ENCODE measurements at places on chromosomes 13 and 19. TPM values are rescaled to one million over a fixed set of nuclear protein-coding genes. Genes with fewer than 3 reads are reported as not detected.

SCAF1 gene
- polyA plus RNA-seq, result 2.8 TPM

ZNF865 gene
- 1.4 TPM for polyA plus RNA-seq

CYP2F1 gene
- polyA plus RNA-seq, result not detected

- no peak for DNase-seq
Measured at GRCh38 chr13:25881971-25882451, 169.8 kb downstream of the SHISA2 start.

DNA sequence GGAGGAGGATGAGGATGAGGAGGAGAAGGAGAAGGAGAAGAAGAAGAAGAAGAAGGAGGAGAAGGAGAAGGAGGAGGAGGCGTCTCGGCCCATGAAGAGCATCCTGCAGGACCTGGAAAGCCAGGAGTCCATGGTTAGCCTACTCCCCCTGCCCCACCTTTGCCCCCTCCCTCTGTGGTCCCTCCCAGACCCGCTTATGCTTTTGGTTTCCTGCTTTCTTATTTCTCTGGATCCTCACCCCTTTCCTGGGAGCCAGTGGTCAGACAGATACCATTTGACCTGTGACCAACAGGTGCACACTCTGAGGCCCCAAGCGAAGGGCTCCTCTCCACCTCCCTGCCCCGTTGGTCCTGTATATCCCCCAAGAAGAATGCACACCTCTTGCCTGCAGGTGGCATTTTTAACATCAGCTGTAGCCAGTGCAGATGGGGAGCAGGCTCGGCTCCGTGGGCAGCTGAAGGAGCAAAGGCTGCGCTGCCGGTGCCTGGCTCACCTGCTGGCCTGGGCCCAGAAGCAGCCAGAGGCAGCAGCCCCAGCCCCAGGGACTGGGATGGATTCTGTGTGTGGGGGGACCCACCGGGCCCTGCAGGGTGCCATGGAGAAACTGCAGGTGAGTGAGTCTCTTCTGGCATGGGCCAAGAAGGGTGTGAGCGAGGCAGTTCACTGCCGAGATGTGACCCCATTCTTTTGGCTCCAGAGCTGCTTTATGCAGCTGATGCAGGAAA is 32.1 kb upstream of the ZNF492 start:
- DNase-seq, result no peak

- DNase-seq, result no peak
Measured at GRCh38 chr19:13005861-13006370, 10.6 kb downstream of the NFIX start.
